ENCODE measurements at places on chromosomes 12 and 14. TPM values are rescaled to one million over a fixed set of nuclear protein-coding genes. Genes with fewer than 3 reads are reported as not detected.

BMP4 gene
- 11.0 TPM for total RNA-seq

DNA sequence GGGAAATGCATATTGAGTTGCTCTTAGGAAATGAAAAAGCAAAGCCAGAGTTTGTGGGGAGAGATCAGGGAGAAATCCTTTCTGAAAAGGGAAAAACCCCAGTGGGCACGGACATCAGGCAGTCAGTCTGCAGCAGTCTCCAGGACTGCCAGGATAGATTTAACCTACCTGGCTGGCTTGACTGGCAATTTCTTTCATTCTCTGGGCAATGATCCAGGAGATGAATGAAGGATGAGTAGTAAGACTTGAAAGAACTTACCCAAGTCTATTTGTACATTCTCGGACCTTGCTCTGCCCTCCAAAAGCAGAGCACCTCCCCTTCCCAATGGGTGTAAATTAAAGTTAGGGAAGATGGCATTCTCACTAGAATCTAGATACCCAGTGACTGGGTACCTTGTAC lies 42.9 kb downstream of the CMAS start:
- no peak for DNase-seq

PLA2G1B gene
- not detected for total RNA-seq

DNA sequence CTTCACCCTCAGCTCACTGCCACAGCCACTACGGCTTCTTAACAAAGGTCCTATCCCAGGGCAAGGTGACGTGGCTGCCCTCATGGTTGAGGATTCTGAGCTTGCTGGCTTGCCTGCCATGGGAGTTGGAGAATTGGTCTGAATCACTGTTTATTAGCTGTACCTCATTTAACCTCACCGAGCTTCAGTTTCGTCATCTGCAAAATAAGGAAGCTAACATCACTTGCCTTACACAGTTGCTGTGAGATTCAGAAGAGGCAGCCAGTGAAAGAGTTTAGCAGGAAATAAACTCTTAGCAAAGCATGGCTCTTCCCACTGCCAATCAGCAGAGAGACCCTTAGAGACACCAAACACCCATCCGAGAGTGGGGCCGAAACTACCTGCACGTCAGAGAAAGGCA lies 90.1 kb upstream of the KCNA1 start:
- DNase-seq, result no peak

GRCh38 chr12:2648406-2648805 lies 146.4 kb upstream of the FKBP4 start:
- no peak for DNase-seq

Measured in fibroblast of villous mesenchyme (primary cell).